ENCODE measurements at places on chromosomes 12 and 14.
A peak's percentile ranks its signal among the peaks of the same experiment; 100 is the strongest.

GRCh38 chr14:104181761-104182530 is 43.6 kb downstream of the KIF26A start:
- no peaks in the 10 kb centered on the region for H3K36me3 ChIP-seq
- H3K27me3 ChIP-seq = no peaks in the 10 kb centered on the region
- H3K27ac ChIP-seq = no peak overlapping the region
- DNase-seq = no peak

- H3K27me3 ChIP-seq = no peaks in the 10 kb centered on the region
- H3K4me3 ChIP-seq = no peak overlapping the region
- no peak overlapping the region for H3K27ac ChIP-seq
- peaks cover 15% of the 10 kb centered on the region for H3K36me3 ChIP-seq
Measured at GRCh38 chr12:122363782-122364181, 58.7 kb downstream of the CLIP1 start.

GRCh38 chr12:112892856-112893255 is 13.9 kb upstream of the OAS1 start:
- H3K27ac ChIP-seq = no peak overlapping the region
- H3K36me3 ChIP-seq = no peaks in the 10 kb centered on the region
- H3K27me3 ChIP-seq = peaks cover 10% of the 10 kb centered on the region
- DNase-seq = no peak
- no peaks in the 10 kb centered on the region for H3K4me1 ChIP-seq
- no peak overlapping the region for H3K4me3 ChIP-seq

GRCh38 chr14:103613517-103613916 is 15.5 kb upstream of the KLC1 start:
- H3K27me3 ChIP-seq = peaks cover 13% of the 10 kb centered on the region
- H3K36me3 ChIP-seq = peaks cover 7% of the 10 kb centered on the region
- no peak overlapping the region for H3K27ac ChIP-seq
- no peaks in the 10 kb centered on the region for H3K4me1 ChIP-seq

DNA sequence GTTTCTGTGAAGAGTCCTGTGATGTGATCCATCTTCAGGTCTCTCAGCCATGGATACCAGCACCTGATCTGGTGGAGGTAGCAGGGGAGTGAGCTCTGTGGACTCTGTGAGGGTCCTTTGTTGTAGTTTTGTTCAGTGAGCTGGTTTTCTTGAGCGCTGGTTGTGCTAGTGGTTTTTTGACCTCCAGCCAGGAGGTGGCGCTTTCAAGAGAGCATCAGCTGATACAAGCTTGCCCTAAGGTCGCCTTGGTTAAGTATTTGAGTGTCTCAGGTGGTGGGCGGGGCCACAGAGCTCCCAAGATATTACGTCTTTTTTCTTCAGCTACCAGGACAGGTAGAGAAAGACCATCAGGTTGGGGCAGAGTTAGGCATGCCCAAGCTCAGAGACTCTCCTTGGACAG is 139.7 kb downstream of the TTLL5 start:
- DNase-seq = no peak
- H3K27me3 ChIP-seq = no peaks in the 10 kb centered on the region
- H3K27ac ChIP-seq = no peak overlapping the region
- no peak overlapping the region for H3K4me3 ChIP-seq
- peaks cover 45% of the 10 kb centered on the region for H3K36me3 ChIP-seq
- no peaks in the 10 kb centered on the region for H3K4me1 ChIP-seq

- DNase-seq = no peak
- no peaks in the 10 kb centered on the region for H3K36me3 ChIP-seq
- peaks cover 60% of the 10 kb centered on the region for H3K4me1 ChIP-seq
- H3K4me3 ChIP-seq = peak overlapping the region; percentile 45
- peak overlapping the region; percentile 57 for H3K27ac ChIP-seq
Measured at GRCh38 chr12:120225852-120226640, 25.1 kb upstream of the RPLP0 start.

DNA sequence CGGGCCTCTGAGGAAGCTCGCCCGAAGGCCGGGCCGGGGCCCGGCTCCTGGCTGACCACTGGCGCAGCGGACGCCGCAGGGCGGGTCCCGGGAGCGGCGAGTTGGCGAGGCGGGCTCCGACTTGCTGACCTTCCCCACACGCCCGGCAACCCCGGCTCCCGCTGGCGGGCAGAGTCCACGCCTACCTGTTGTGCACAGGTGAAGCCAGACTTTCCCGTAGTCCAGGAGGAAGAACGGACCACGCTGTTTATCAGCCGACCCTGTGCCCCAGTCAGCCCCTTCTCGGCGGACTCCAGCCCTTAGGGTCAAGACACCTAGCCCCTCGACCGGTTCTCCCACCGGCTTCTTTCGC is 407 bp downstream of the HEATR5A start:
- DNase-seq = peak; percentile 24
- peak overlapping the region; percentile 93 for H3K4me3 ChIP-seq
- H3K27ac ChIP-seq = peak overlapping the region; percentile 94
- H3K4me1 ChIP-seq = peaks cover 22% of the 10 kb centered on the region
- H3K36me3 ChIP-seq = peaks cover 2% of the 10 kb centered on the region

DNA sequence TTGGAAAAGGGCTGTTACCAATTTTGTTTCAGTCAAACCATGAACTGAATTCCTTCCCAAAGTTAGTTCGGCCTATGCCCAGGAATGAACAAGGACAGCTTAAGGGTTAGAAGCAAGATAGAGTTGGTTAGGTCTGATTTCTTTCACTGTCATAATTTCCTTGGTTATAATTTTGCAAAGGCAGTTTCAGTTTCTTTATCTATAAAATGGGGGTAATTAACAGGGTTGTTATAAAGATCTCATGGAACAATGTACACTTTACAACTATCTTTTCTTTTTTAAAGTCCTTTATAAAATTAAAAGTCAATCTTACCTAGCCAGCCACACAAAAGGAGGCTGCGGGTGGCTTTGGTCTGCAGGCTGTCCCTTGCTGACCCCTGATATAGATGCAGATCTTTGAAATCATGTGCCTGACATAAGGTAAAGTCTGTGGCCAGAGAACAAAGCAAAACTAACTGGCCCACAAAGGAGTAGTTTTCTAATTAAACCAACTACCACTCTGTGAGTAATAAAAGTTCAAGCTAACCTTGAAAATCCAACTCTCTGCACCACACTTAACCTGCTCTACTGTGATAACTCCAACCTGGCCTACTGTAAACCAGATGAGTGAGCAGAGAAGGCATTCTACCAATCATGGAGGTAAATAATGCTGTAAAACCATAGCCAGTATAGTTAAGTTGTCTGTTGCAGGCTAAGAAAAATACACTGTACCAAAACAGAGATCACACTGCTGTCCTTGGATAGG is 49.5 kb downstream of the SLC38A1 start:
- peak overlapping the region; percentile 71 for H3K4me3 ChIP-seq
- H3K27ac ChIP-seq = peak overlapping the region; percentile 97
- H3K36me3 ChIP-seq = peaks cover 79% of the 10 kb centered on the region
- peaks cover 99% of the 10 kb centered on the region for H3K4me1 ChIP-seq
- no peak for DNase-seq

DNA sequence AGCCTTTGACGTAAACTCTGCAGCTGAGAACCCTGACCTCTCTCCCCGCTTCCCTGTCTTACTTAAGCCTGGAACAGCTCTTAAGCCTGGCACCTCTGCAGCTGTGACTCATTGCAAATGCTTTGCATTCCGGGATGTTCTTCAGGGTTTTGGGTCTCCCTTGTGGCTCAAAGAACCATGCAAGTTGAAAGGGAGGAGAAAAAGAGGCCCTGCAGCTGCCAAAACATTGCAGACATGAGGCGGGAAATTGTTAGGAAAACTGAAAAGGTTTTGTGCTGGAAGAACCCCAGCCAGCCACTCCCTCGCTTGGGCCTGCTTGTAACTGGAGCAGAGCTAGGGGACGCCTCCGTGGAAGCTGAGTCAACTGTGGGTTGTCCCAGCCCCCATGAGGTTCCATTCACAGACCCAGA is 60.2 kb upstream of the FERMT2 start:
- no peak for DNase-seq
- no peaks in the 10 kb centered on the region for H3K36me3 ChIP-seq
- no peak overlapping the region for H3K27ac ChIP-seq
- no peaks in the 10 kb centered on the region for H3K4me1 ChIP-seq

Measured in activated naive CD8-positive, alpha-beta T cell treated with anti-CD3 and anti-CD28 coated beads, Interleukin-2, amount 50 U/mL, for 24 hours (primary cell).